CD4-positive, alpha-beta T cell treated with Interleukin-17A for 4 hours (primary cell): ENCODE measurements at places on chromosomes 5 and 9.

- DNase-seq, result no peak
Measured at GRCh38 chr5:123530728-123531127, 18.8 kb downstream of the CSNK1G3 start.

- no peak for DNase-seq
Measured at GRCh38 chr5:176407456-176408251, 8.7 kb downstream of the CLTB start.

GRCh38 chr5:160463740-160464465, 42.2 kb downstream of the PTTG1 start:
- no peak for DNase-seq

DNA sequence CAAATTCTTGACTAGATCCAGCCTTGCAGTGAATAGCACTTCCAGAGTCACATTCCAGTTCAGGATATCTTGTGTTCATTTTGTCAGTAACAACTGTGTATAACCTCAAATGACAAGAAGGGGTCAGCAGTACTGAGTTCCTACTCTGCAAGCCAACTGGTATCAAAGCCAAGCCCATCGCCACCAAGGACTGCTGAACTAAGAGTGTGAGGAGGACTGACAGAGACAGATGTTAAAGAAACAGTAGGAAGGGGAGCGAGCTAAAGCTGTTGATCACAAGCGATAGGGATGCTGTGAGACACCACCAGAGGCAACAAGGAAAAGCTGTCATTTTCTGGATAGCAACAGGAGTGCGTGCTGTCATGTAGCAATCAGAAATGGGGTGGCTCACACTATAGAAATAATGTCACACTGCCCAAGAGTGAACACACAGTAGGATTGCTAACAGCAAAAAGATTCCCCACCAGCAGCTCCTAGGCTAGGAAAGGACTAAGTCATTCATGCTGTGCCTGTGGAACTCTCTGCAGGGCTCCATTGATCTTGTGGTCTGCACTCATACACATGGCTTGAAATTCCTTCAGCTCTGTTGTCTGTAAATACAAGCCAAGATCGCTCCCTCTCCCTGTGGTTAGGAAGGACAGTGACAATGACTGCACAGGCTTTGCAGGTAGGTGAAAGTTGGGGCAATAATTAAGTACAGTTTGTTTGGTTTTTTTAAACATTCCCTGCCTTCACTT, 658.6 kb downstream of the NR2F1-AS1 start:
- DNase-seq, result no peak

GRCh38 chr5:58215364-58215763, 244.5 kb downstream of the PLK2 start:
- DNase-seq, result no peak

- no peak for DNase-seq
Measured at GRCh38 chr5:174337276-174338184, 292.0 kb downstream of the NSG2 start.

GRCh38 chr5:171635561-171636245, 149.9 kb upstream of the SMIM23 start:
- no peak for DNase-seq

- DNase-seq, result no peak
Measured at GRCh38 chr5:113678924-113679575, 165.6 kb downstream of the YTHDC2 start.

DNA sequence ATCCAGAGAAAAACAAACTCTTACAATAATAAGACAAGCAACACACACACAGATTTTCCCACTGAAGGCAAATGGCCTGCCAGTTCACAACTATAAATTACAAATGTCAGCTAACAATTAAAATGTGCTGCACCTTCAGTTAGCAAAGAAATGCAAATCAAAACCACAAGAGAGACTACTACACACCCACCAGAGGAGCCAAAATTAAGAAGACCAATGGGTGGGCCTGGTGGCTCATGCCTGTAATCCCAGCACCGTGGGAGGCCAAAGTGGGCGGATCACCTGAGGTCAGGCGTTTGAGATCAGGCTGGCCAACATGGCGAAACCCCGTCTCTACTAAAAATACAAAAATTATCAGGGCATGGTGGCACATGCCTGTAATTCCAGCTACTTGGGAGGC, 15.1 kb upstream of the IPPK start:
- no peak for DNase-seq

DNA sequence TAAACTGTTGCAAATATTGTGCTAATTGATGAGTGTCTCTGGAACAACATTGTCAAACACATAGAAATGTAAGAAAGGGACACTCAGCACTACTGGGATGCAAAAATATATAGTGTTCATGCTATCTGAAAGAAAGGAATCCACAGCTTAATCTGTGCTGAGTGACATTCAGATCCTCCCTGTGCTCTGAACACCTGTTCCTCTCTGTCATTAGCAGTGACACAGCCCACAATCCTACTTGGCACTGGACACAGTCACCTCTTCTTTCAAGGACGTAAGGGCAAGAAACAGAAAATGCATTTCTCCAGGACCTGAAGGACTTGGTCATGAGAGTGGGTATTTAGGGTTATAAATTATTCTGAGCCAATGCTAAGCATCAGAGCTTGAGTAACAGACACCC, 121.4 kb upstream of the SV2C start:
- no peak for DNase-seq

- DNase-seq, result no peak
Measured at GRCh38 chr9:70534061-70534460, 119.6 kb upstream of the KLF9 start.

DNA sequence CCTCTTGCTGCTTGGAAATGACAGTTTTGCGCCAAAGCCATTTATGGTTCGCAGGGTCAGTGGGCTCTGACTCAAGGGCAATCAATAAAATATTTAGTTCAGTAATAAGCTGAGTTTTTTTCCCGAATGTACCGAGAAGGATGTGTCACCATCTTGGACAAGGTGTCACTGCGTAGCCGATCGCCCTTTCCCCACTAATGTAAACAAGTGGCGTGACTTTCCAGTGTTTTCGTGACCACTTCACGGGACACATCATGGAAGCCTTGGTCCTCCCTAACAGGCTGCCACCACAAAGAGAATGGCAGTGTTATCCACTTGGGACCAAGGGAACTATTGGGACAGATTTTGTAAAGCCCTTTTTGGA, 16.4 kb downstream of the ISL1 start:
- no peak for DNase-seq

DNA sequence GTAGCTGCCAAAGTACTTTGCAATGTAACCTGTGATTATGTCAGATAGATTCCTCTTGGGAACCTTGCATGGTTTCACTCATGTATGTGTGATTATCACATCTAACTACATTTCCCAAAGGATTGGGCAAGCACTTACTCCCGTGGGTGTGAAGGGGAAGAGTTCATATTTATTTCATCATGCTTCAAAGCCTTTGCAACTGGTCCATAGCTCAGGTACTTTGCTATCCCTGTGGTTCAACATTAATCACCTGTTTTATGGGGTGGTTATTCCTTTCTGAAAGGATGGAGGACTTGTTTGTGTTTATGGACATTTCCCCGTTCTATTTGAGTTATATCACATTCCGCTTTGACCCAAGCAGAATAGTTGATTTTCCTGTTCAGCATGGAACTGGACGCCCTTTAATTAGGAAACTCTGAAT, 13.6 kb upstream of the ERMP1 start:
- no peak for DNase-seq

DNA sequence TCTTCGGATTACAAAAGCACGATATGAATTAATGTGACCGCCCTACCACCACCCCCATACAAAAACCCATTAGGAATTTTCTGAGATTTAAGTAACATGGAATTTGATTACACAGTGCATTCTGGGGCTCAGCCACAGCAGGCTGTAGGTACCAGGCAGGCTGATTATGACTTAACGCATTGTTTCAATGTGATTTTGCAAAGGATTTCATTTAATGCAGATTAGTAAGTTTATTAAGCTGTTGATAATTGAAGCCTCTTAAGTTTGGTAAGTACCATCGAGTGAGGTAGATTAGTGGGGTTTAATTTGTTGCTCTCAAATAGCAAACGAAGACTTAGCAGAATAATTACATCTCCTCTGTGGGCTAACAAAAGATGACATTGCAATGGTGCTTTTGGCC, 240.1 kb downstream of the TRPM3 start:
- DNase-seq, result no peak

DNA sequence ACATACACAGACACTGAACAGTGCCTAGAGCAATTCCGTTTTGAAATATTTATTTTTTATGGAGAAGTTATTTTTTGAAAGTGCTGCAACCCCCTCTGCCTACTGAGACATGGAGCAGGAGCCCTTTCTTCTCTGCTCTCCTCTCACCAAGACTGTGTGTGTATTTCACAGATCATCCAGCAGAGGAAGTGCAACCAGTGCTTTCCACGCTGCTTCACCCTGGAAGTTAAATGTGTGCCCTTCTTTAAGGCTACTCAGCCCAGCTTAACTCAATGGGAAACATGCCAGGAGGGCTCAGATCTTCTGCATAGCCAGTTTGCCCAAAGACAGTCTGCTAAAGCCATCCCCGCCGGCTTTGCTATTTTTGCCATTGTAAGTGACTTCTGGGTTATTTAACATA, 606.3 kb downstream of the TLE1 start:
- DNase-seq, result no peak

GRCh38 chr5:86565197-86565789, 52.4 kb upstream of the COX7C start:
- no peak for DNase-seq
